ENCODE measurements at places on chromosomes 6 and 20.

- no peak for DNase-seq
Measured at GRCh38 chr6:18432619-18433018, 45.5 kb downstream of the RNF144B start.

- no peak for DNase-seq
Measured at GRCh38 chr6:37517411-37517812, 17.7 kb upstream of the CCDC167 start.

GRCh38 chr6:122722746-122723145, 56.8 kb upstream of the FABP7 start:
- DNase-seq = no peak

- peak; percentile 65 for DNase-seq
Measured at GRCh38 chr20:36094497-36094896, 60.0 kb upstream of the EPB41L1 start.

DNA sequence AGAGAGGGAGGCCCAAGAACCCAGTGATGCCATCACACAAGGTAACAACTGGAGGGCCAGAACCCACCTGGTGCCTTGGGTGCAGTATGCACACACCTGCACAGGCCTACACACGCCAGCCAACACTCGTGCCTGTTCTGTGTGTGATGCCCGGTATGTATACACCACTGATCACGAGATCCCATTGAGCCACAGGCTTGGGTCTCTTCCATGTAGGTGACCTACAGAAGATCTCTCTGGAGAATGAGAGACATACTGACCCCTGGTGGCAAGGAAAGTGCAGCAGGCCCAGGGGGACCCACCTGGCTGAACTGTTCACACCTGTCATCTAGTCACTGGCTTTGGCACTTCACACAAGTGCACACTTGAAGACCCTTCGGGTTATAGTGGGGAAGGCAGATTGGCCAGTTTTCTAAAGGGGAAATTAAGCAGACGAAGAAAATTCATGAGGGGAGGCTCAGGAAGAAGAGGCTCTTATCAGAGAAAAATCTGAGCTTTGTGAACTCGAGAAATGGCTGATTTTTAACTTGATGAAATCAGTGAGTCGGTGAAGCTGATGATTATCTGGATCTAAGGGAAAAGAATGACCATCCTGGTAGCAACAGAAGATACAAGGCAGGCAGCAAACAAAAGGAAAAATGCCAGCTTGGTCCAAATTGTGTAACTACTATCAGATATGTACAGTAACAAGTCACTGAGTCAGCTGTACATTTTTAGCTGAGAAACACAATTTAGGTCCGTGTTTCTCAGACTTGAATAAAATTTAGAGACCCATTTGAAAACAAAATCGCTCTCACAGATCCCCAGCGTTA, 69.1 kb upstream of the PBOV1 start:
- DNase-seq = no peak

GRCh38 chr6:136723780-136724179, 68.5 kb downstream of the MAP3K5 start:
- DNase-seq = no peak

GRCh38 chr6:66184091-66184490, 477.1 kb upstream of the EYS start:
- no peak for DNase-seq

GRCh38 chr6:152078001-152078400, 270.5 kb downstream of the ESR1 start:
- DNase-seq = no peak

DNA sequence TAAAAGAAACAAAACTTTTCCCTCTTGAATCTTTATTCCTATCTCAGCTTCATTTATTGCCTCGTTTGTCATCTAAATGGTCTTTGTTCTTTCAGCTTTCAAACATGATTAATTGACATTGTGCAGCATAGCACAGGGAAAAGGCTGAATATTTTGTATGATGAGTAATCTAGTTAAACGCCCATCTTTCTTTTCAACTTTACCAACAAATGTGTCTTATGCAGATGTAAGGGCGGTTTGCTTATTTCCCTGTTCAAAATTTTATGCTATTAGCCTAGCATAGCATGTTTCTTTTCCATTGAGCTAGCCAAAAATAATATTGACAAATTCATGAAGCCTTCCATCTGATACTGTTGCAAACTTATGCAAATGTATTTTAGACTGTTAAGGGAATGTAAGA, 176.4 kb upstream of the AKAP12 start:
- peak; percentile 54 for DNase-seq

- peak; percentile 80 for DNase-seq
Measured at GRCh38 chr6:117264692-117265409, 507 bp upstream of the VGLL2 start.

- peak; percentile 32 for DNase-seq
Measured at GRCh38 chr6:8059129-8059528, 5.1 kb downstream of the BLOC1S5 start.

DNA sequence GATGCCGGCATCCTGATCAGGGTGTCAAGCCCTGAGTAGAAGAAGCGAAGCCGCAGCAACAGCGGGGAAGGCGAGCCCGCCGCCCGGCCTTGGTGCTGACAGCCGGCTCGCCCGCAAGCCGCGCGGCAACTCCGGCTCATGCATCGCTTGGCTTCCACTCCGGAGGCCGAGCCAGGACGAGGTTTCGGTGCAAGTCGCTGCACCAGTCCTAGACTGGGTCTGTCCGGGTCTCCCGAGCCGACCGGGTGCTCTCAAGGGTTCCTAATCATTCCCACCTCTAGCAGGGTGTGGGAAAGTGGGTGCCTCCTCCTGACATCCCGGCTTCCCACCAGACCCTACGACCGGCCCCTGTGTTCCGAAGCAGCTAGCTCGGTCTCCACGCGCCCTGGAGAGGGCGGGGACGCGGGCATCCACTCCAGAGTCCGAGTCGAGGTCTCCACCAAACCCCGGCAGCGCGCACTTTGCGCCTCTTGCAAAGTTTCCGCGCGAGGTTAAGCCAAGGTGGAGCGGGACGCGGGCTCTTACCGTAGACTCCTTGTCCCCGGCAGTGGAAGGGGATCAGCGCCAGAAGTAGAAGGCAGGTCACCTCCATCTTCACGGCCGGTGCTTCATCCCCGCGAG, 1.4 kb downstream of the MDGA1 start:
- DNase-seq = peak; percentile 71

- no peak for DNase-seq
Measured at GRCh38 chr20:53168491-53168890, 196.3 kb downstream of the TSHZ2 start.

- no peak for DNase-seq
Measured at GRCh38 chr20:33237989-33238388, 2.2 kb downstream of the BPIFA1 start.

DNA sequence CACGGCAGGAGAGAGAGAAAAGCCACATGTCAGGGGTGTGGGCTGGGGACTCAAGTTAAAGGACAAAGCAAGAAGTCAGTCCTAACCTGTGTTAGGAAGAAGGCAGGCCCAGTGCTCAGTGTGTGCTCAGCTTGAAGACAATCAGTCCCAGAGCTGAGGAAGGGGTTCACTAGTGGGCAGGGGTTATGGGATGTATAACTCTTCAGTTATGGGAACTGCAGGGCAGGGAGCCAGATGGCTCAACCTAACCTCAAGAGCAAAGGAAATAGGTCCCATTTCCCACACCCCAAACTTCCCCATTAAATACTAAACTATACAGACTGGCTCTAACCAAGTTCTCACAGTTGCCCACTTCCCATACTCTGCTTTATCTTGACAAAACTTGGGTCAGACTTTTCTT, 7.4 kb upstream of the SSTR4 start:
- no peak for DNase-seq

- no peak for DNase-seq
Measured at GRCh38 chr20:49490689-49491088, 8.2 kb upstream of the KCNB1 start.

DNA sequence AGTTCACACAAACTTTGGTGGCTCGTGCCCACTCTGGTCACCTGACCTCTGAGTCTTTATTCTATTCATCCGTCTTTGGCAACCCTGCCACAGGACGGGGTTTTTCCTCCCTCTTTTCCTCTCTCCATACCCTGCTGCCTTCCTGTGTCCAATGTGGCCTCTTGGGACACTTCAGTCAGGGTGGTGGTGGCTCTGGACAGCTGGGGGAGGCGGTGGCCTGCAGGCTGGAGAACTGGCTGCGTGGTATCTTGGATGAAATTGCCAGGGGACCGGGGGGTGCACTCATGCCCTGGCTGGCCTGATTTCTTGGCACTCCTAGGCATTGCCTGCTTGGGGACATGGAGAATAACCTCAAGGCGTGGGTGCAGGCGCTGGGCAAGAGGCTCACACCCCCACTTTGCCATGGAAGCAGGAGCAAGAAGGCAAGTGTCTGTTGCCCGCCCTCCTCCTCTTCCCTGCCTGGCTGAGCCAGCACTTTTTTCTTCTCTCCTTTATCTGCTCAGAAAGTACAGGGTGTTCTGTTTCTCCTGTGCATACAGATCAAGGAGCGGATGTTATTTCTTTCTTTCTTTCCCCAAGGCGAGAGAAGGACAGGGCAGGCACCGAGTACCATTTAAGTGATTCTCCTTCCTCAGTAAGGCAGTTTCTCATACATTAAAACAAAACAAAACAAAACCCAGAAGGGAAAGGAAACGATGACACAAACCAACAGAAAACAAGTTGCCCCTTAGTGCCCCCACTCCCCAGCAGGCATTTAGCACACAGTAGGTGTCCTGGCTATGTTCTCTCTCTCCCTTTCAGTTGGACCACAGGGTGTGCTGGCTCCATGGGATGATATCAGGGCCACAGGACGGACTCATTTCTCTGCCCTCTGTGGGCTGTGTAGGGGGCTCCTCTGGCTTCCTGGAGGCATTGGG, 155.5 kb upstream of the RNF24 start:
- no peak for DNase-seq

DNA sequence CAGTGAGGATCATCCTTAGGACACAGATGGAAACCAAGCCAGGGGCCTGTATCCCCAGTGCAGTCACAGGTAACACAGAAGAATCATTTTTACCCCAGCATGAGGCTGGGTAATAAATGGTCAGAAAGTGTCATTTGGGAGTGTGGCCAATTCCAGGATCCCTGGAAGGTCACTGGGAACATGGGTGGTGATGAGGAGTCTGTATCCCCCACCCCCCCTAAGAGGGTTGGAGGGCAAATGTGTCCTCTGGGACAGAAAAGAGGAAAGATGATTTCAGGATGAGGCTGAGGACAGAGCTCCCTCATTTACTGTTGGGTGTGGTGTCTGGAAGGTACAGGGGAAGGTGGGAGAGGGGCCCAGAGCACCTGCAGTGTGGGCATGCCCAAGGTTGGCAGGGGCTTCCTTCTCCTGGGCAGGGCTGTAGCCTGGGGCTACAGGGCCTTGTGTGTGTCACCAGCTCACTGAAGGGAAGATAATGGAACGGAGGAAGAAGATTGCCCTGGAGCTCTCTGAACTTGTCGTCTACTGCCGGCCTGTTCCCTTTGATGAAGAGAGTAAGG, 34.5 kb downstream of the PLCG1 start:
- no peak for DNase-seq

DNA sequence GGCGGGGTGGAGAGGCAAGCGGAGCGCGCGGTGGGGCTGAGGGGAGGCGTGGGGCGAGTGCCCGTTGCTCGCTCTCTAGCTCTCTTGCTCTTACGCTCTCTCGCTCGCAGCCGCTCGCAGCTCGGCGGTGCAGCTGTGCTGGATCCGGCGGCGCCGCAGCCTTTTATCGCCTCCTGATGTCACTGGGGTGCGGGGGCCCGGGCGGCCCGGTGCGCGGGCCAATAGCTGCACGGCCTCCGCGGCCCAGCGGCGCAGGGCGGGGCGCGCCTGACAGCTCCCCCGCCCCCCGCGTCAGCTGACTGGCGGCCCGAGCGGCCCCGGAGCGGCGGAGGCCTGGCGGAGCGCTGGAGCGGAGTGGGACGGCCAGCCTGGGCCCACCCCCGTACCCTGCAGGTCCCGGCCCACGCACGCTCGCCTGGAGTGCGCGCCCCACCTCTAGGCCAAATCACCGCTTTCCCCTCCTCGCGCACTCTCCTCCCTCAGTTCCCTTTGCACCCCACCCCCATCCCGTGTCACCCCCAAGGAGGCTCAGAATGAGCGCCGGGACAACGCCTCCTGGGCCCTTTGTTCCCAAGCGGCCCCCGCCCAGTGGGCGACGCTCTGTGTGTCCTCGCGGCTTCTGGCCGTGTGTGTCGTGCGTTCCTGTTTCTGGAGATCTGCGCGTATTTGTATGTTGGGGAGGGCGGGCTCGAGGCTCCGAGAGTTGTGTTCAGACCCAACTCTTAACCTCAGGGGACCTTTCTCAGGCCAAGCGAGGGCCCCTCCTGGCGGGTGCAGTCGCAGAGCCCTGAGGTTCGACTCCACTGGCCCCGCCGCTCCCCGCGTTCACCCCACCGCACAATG, at the start of gene MAFB:
Gene MAFB (minus strand): TSS at position 137 of the 843 bp plus-strand sequence. CDS start 386 bp downstream, outside the sequence.
- peak; percentile 96 for DNase-seq

DNA sequence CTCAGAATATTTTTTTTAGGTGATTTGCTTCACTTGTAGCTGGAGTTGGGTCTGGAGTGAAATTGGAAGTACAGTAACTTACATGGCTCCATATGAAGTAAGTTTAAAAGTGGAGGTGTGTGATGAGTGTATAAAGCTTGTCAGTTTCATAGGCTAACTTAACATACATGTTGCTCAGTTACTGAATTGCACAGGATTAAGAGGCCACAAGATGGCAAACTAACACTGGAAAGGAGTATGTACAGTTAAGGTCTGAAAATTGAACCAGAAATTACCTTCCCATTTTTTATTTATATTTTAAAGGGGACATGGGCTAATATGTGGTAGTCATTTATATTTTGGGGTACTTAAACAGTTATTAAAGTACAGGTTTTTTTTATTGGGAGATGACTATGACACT, 45.3 kb upstream of the SMIM8 start:
- DNase-seq = no peak

- no peak for DNase-seq
Measured at GRCh38 chr6:128112494-128112893, 211.6 kb upstream of the THEMIS start.

- no peak for DNase-seq
Measured at GRCh38 chr6:109257494-109257893, 124.8 kb downstream of the CD164 start.

GRCh38 chr6:106046116-106046853, 39.9 kb upstream of the PRDM1 start:
- DNase-seq = peak; percentile 76

DNA sequence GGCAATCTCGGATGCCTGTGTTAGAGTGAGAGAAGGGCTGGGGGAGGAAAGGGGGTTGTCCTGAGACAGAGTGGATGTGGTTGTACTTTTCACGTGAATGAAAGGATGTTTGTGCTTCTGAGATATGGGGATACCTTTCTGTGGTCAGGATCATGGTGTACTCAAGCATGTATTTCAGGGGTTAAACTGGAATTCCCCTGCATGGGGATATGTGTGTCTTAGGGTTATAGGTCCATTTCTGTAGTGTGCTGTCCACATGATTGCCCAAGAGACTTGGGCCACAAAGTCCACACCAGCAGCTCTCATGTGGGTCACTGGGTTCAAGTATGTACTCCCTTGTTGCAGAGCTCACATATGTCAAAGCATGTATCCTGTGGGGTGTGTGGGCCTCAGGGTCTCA, 10.5 kb downstream of the SYNGAP1 start:
- DNase-seq = no peak

GRCh38 chr6:117079951-117080350, 185.4 kb upstream of the VGLL2 start:
- peak; percentile 25 for DNase-seq

- no peak for DNase-seq
Measured at GRCh38 chr20:48760403-48760983, 67.3 kb downstream of the PREX1 start.

GRCh38 chr6:139640448-139640847, 266.0 kb upstream of the CITED2 start:
- no peak for DNase-seq

GRCh38 chr20:17925141-17925939, 43.3 kb downstream of the SNX5 start:
- DNase-seq = peak; percentile 57

Data from eye (tissue), 1 donor.